Motor neuron (in vitro differentiated cells): ENCODE measurements at places on chromosomes 3 and 15. TPM values are rescaled to one million over a fixed set of nuclear protein-coding genes. Genes with fewer than 3 reads are reported as not detected.

Gene KIF7
- total RNA-seq: 4.1 and 4.7 TPM in 2 replicates

Gene SPATA16
- 0.06 and 0.11 TPM in 2 replicates for total RNA-seq

Gene GHSR
- 1.4 TPM in 1 of 2 replicates, not detected in the other for total RNA-seq

- ATAC-seq: peak; percentile 49
Measured at GRCh38 chr3:172918165-172918564, 167.6 kb downstream of the ECT2 start.

DNA sequence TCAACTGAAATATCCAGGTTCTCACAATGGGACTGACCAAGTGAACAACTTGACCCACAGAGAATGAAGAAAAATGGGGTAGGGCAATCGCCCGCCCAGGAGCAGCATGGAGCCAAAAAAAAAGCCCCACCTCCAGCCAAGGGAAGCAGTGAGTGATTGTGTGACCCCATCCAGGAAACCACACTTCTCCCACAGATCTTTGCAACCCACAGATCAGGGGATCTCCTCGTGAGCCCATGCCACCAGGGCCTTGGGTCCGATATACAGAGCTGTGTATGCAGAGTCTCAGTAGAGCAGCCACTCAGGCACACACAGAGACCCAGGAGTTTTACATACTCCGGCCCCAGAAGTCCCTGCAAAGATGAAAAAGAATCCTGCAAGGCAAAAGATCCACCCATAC is 35.7 kb downstream of the PYGO1 start:
- no peak for ATAC-seq

DNA sequence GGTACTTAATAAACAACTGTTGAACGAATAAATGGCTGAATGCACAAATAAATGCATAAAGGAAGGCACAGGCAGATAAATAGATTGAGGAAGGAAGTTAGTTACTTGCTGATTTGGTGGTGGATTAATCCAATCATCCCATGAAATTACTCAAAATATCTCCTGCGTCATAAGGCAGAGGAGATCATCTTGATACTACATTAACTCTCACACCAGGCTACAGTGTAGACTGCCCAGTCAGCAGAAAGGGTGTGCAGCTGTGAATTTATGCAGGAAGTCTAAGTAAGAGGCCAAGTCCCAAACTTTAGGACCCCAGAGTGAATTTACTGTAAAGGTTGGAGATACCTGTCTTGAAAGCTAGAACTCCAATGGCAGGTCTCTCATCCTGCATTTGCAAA is 38.6 kb downstream of the PRICKLE2 start:
- ATAC-seq: no peak

Gene LRRC31
- total RNA-seq: 0.19 and 0.24 TPM in 2 replicates

Gene LIPC
- 1.2 TPM in 1 of 2 replicates, not detected in the other for total RNA-seq

- no peak for ATAC-seq
Measured at GRCh38 chr3:184953401-184953800, 141.4 kb downstream of the VPS8 start.

DNA sequence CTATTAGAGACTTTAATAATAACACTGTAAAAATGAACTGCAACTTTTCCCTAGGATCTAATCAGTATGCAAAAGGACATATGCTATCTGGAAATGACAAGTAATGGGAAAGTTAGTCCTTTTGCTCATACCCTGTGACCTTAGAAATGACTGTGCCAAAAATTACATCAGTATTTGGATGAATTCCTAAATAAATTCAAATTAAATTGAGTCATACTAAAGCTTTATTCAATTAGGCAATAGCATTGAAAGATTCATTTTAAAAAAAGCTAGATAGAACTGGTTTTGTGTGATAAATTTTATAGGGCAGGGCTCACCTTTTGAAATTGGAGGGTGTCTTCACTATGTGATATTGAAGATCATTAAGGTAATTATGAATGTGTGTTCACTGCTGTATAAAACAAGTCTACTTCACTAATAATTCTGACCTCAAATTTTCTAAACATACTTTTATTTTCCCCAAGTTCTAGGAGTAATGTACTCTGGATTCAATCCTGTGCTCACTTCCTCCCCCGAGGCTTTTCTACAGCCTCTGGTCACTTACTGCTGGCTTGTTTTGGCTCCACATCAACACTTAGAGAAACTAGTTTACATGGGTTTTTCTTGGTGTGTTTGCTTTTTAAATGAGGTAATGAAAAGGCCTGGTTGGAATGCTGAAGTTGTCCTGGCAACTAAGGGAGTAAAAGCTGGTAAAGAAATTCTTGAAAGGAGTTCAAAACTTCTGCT is 44.4 kb upstream of the SPTSSB start:
- ATAC-seq: no peak

Gene EHHADH
- 0.47 and 0.73 TPM in 2 replicates for total RNA-seq

Gene SI
- total RNA-seq: not detected in 2 replicates

Gene C2CD4A
- not detected in 2 replicates for total RNA-seq

DNA sequence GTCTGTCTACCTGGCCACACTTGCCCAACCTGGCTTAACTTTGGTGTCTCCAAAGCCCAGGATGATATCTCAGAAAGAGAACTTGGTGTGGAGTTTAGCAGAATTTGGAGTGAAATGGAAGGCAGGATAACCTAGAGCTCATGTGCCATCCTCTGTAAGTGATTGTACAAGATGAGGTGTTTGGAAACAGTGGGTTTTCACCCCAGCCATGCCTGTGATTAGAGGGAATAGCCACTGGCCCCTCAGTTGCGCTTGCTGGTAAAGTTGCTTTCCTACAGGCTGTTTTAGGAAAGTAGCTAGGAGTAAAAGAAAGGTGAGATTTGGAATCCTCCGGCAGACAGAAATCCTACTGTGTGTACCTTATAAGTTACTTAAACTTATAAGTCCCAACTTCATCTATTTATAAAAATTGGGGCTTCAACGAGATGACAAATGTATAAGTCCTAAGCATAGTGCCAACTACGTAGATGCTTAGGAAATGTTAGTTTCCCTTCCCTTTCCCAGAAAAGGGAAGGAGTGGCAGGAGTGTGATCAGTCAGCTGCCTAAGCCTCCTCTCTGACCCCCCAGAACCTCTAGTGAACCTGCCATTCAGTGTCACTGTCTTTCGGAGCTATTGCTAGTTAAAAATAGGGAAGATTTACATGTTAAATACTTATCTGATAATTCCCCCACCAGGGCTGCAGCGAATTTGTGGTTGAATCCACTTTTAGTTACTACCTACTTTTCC is 13.4 kb upstream of the BMF start:
- no peak for ATAC-seq

GRCh38 chr3:38227989-38228388 is 37.6 kb upstream of the SLC22A13 start:
- peak; percentile 38 for ATAC-seq

GRCh38 chr3:59609657-59610348 is 560.0 kb upstream of the CFAP20DC start:
- peak; percentile 93 for ATAC-seq

DNA sequence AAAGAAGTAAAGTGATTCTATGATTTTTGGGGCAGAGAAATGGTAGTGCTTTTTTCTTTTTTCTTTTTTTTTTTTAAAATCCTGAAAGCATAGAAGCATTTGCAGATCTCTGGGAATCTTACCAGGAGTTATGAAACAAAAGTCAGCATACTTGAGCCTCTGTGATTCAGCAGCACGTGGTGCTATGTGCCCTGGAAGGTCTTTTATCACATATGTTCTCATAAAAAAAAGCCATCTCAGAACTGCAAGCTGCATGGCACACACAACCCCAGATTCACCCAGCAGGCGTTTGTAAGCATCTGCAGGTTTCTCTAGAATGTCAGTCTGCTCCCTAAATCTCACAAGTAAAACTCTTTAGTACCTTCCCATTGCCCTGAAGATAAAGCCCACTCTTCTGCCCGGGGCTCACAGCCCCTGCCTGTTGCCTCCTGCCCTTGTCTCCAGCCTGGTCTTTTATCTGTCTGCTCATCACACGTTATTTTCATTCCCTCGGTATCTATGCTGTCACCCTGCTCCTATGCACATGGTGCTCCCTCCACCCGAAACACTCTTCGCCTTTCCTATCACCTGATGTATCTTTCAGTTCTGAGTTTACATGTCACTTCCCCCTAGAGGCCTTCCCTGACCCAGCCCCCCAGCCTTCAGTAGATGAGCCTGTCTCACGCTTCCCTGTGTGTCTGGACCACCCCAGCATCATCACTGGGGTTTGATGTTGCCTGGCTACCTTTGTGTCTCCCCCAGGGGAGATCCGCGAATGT is 72.4 kb downstream of the CHDH start:
- ATAC-seq: peak; percentile 17

- peak; percentile 30 for ATAC-seq
Measured at GRCh38 chr15:45314960-45315359, 62.9 kb downstream of the SLC28A2 start.

- peak; percentile 99 for ATAC-seq
Measured at GRCh38 chr3:100002599-100003350, 111.5 kb downstream of the FILIP1L start.

Gene RGMA
- total RNA-seq: 11.0 and 17.2 TPM in 2 replicates

- ATAC-seq: no peak
Measured at GRCh38 chr3:190224863-190225692, 97.2 kb downstream of the CLDN1 start.

Gene MITF
- total RNA-seq: 0.21 and 0.36 TPM in 2 replicates

DNA sequence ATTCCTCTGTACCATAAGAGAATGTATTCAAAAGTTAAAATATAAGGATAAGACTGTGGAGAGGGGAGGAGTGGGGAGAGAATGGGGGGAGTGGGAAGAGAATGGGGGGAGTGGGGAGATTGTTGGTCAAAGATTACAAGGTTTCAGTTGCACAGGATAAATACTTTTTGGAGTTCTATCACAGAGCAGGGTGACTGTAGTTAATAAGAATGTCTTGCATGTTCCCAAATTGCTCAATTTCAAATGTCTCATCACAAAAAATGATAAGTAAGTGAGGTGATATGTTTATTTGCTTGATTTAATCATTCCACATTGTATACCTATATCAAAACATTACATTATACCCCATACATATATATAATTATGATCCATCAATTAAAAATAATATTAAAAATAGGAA is 23.0 kb upstream of the MEF2A start:
- no peak for ATAC-seq

Gene FBN1
- 105 and 235 TPM in 2 replicates for total RNA-seq

Gene PTPRG
- total RNA-seq: 41.0 and 52.3 TPM in 2 replicates

- ATAC-seq: no peak
Measured at GRCh38 chr3:39362192-39362591, 21.0 kb upstream of the SLC25A38 start.

Gene FURIN
- 27.0 and 30.2 TPM in 2 replicates for total RNA-seq

GRCh38 chr15:30783019-30783418 is 120.7 kb upstream of the FAN1 start:
- ATAC-seq: no peak

GRCh38 chr3:155079746-155080487 is at the start of gene MME:
Gene MME (plus strand): TSS chr3:155080319. CDS start chr3:155084168, 3,849 bp downstream.
- ATAC-seq: peak; percentile 97
